ENCODE measurements at places on chromosomes 12 and 14.

DNA sequence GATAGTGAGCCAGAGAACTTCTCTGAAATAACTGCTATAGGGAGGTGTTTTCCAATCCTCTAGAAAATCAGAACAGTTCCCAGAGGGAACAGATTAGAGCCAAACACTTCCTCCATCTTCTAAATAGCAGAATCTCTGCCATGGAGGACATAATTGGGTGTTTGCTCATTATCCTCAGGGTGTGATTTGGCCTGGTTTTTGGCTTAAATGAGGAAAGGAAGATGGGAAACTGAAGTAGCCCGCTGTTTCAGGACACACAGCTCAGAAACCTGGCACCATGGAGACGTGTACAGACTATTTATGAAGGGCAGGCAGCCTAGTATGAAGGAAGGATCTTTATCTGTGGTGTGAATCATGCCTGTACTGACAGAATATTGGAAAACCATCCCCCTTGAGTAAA, 231.7 kb upstream of the PRKD1 start:
- DNase-seq: no peak

GRCh38 chr12:106878804-106879203, 76.9 kb upstream of the TMEM263 start:
- DNase-seq: peak; percentile 72

- no peak for DNase-seq
Observed at GRCh38 chr12:98418357-98419075, 96.9 kb upstream of the TMPO start.

- no peak for DNase-seq
Observed at GRCh38 chr14:75084513-75084912, 15.1 kb downstream of the ZC2HC1C start.

- no peak for DNase-seq
Observed at GRCh38 chr12:64618953-64619590, 8.8 kb downstream of the RASSF3 start.

GRCh38 chr14:86838363-86838762, 1154.6 kb downstream of the GALC start:
- DNase-seq: no peak

DNA sequence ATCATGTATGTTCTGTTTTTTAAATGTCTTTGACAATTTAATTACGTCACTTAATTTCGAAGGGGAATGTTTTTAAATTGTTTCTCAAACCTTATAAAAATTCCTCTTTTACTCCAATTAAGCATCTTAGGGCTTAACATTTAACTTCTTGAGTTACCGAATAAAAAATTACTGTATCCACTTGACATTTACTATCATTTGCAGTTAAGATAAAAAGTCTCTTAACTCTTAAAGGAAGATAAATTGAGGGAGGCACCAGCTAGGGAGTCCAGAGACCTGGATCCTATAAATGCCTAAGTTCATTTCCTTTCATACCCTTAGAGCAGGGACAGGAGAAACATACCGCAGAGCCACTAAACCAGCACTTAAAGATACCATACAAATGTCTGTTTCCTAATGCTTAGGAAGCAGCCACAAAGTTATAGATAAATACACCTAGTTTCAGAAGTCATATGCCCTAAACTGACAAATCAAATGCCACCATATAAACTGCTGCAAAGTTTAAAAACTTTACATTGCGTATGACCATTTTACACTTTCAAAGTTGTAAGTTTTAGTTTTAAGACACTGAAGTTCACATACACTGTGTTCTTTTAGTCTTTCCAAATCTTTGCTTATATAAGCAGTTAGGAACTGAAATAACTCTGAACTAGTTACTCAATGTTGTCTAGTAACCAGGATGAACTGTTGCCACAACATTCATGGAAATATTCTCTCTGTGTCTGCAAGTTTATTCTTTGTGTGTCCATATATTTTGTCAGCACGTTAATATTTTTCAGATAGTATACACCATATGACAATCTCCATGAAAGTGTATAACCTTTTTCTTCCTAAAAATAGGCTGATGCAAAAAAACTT, 71.2 kb downstream of the GALNT4 start:
- no peak for DNase-seq

DNA sequence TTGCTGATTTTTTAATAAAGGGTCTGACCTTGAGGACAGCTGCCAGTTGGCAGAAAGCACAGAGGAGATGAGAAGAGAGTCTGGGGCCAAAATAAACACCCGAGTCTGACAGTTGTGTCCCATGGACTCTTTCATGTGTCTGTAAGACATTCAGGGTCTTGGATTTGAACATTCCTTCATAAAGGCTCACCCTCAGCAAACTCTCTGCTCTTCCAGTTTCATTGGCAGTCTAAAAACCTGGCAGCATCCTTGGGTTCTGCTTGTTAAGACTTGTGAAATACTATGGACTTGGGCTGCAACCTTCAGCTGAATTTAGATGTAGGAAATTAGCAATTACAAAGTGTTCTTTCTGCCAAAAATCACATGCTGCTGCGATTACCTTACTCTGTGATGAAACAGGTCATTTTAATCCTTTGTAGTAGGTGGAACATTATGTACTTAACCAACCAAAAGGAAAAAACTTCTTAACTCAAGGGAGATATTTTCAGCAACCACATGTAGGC, 32.0 kb upstream of the LMNTD1 start:
- DNase-seq: no peak

GRCh38 chr14:50725761-50726160, 57.7 kb upstream of the SAV1 start:
- DNase-seq: no peak

GRCh38 chr12:47811581-47812484, 7.9 kb downstream of the HDAC7 start:
- no peak for DNase-seq

- DNase-seq: no peak
Observed at GRCh38 chr14:95233702-95234241, 76.4 kb upstream of the DICER1 start.
